ENCODE measurements at places on chromosomes 13 and 19.

- DNase-seq, result peak; percentile 68
These were observed at the start of gene ATG4D for GRCh38 chr19:10543420-10544241. Gene ATG4D (plus strand): TSS chr19:10543904. CDS start chr19:10544091, 187 bp downstream.

DNA sequence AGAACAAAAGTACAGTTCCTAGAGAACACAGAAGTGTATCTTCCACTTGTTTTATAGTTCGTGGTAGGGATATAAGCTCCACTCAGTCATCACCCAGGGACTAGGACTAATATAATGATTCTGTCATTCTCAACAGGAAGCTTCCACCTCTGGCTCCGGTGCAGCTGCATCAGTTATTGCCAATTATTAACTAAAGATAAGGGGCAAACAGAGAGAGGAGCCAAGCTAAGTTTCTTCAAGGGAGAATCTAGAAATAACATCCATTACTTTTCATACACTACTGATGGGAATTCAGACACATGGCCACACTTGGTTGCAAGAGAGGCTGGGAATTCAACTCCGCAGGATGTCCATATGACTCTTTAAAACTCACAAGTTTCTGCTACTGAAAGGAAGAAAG lies 917.9 kb downstream of the OLFM4 start:
- no peak for DNase-seq

DNA sequence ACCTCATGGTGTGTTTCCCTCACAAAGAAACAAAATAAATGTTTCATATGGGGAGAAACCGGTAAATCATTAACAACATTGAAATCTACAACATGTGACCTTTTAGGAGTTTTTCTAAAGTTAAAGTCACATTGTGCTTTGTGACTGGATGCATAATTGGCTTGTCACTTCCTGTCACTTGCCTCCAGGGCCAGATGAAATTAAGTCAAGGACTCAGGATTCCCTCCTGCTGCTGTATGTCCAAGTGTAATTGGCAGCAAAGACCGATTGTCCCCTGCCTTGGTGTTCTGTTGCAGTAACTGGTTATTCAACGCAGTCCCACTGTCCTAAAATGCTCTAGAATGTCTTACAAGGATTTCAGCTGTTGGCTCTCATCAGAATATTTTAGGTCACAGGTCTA lies 448.2 kb downstream of the LIG4 start:
- no peak for DNase-seq

GRCh38 chr13:50268500-50268899 lies 253.3 kb downstream of the KCNRG start:
- DNase-seq, result no peak

- no peak for DNase-seq
These were observed 81.2 kb upstream of the RAP2A start for GRCh38 chr13:97352815-97353214.

- DNase-seq, result no peak
These were observed 3.7 kb upstream of the ZNF441 start for GRCh38 chr19:11763117-11763516.

DNA sequence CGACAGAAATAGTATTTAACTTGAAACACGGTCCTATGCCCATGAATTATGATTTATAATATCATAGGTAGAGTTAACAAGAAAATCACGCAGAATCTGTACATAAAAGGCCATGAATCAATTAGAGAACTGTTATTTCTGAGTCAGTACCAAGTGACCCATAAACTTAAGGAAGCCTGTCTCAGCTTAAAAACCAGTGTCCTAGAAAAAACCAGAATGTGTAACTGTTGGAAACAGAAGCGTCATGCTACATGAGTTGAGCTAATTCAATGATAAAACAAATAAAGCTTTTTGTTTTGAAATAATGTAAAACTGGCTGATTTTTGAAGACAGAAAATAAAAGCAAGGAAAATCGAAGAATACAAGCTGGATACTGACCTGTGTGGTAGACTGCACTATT lies 34.8 kb upstream of the SGCG start:
- DNase-seq, result no peak

GRCh38 chr19:41695745-41696144 lies 7.7 kb upstream of the CEACAM7 start:
- no peak for DNase-seq
